ENCODE measurements at places on chromosomes 11 and 22.

- DNase-seq, result peak; percentile 94
Observed at GRCh38 chr11:74018331-74019005, 9.6 kb upstream of the UCP3 start.

GRCh38 chr11:26276798-26277424 is 55.0 kb upstream of the ANO3 start:
- peak; percentile 73 for DNase-seq

DNA sequence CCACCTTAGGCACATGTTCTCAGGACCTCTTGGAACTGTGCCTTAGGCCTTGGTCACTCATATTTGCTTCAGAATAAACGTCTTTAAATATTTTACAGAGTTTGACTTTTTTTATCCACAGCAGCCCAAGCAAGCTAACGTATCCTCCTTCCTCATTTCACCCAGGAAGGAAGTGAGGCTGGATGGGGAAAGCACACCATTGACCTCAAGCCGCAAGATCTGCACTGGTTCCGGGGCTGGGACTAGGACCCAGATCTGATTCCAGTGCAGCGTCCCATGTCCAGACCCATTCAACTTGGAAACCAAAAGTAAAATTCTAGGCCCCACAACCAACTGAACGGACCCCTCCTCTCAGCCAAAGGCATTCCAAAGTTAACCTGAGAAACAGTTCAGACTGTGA is 2.4 kb upstream of the LGALS12 start:
- DNase-seq, result no peak

DNA sequence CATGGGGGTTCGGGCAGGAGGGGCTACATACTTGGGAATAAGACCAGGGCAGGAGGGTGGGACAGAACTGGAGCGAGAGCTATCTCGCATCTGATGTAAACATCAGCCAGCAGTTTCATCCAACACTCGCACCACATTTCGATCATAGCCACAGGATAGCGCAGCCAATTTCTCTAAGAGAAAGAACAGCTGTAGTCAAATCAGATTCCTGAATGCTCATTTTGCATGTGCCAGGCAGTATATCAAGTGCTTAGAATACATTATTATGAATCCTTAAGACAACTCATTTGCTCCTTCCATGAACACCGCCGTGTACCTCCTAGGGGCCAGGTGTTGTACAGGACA is 14.5 kb downstream of the DGCR2 start:
- no peak for DNase-seq
